ENCODE measurements at places on chromosomes 5 and 9.

- DNase-seq: no peak
These were observed 55.3 kb upstream of the ALDH1A1 start for GRCh38 chr9:73007966-73008672.

GRCh38 chr9:34086864-34087263 lies 38.2 kb upstream of the UBAP2 start:
- DNase-seq: no peak

DNA sequence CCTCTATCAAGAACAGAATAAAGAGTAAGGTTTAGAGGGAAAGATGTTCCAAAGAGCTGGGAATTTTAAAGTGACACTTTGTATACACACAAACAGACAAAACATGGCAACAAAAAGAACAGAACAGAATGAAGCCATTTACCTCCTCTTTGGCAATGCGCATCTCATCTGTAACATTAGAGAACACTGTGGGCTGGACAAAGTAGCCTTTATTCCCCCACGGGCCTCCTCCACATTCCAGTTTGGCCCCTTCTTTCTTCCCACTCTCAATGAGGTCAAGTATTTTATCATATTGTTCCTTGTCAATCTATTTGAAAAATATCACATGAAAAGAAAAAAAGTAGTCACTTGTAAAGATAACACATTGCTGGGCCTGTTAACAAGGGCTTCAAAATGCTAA lies 41.0 kb downstream of the ALDH1A1 start:
- DNase-seq: no peak

DNA sequence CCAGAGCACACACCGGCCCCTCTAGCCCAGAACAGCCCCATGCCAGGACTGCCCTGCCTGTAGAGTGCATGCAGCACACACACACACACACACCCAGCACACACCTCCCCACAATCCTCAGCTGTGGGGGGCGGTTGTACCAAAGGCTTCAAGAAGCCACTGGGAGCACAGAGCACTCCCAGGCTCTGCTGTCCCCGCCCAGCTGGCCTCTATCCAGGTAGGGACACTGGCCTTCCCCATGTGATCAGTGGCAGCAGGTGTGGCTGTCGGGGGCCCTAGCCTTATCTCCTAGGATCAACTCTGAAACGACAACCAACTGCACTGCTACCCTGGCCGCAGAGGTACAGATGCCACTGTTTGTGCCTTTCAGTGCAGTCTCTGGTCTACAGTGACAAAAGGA lies 2.0 kb downstream of the ANAPC2 start:
- DNase-seq: no peak

- no peak for DNase-seq
These were observed 252.5 kb upstream of the DMRT1 start for GRCh38 chr9:588981-589380.
